Stimulated activated CD4-positive, alpha-beta T cell treated with anti-CD3 and anti-CD28 coated beads, Interleukin-1b, Interleukin-23, amount 100 ng/mL, for 4 hours (primary cell): ENCODE measurements at places on chromosomes 1 and 21.

GRCh38 chr1:213135572-213135971 lies 84.5 kb downstream of the RPS6KC1 start:
- DNase-seq, result no peak

- DNase-seq, result no peak
These were observed 26.6 kb downstream of the TMEM51 start for GRCh38 chr1:15180189-15180588.

GRCh38 chr1:43671626-43672330 lies 21.8 kb downstream of the KDM4A start:
- DNase-seq, result no peak

GRCh38 chr1:66168948-66169671 lies 364.8 kb upstream of the SGIP1 start:
- DNase-seq, result no peak

DNA sequence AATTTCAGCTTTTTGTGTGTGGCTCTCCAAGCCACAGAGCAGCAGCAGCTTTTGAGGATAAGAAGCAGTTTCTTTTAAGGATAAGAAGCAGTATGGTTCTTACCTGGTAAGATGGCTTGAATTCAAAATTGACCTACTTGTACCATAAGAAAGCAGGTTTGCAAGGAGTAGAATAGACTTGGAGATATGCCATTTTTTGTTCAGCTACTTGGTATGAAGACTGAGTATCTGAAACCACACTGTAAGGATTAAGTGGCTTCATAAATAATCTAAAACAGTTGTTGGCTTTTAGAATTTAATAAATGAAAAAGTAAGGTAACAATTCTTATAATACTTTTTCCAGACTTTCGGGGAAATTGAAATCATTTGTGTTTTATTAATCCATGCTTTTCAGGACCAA lies 74.2 kb downstream of the ATF6 start:
- DNase-seq, result no peak

- no peak for DNase-seq
These were observed 139.5 kb downstream of the PAPPA2 start for GRCh38 chr1:176602388-176603004.
